ENCODE measurements at places on chromosomes 1 and 21. TPM values are rescaled to one million over a fixed set of nuclear protein-coding genes. Genes with fewer than 3 reads are reported as not detected.

Gene PRAMEF12
- total RNA-seq = not detected

Gene SYT14
- total RNA-seq = 3.3 TPM

Gene SHE
- total RNA-seq = 0.12 TPM

Gene LCE1E
- not detected for total RNA-seq

Gene IBA57
- 4.9 TPM for total RNA-seq

Gene ZMYM1
- 25.6 TPM for total RNA-seq

Gene GOLT1A
- total RNA-seq = not detected

Gene IL6R
- 11.9 TPM for total RNA-seq

Gene G0S2
- 6.6 TPM for total RNA-seq

Gene PCAT6
- total RNA-seq = not detected

Gene RTCA
- 54.5 TPM for total RNA-seq

Gene CNKSR1
- 0.22 TPM for total RNA-seq

Gene EPHB2
- total RNA-seq = 5.2 TPM

Gene ZBTB37
- total RNA-seq = 8.9 TPM

Gene CACNA1S
- total RNA-seq = not detected

Gene GABRD
- total RNA-seq = not detected

Gene SIM2
- under 0.01 TPM for total RNA-seq

Gene GJB5
- total RNA-seq = not detected

Gene SPOCD1
- 71.4 TPM for total RNA-seq

Gene TMEM82
- total RNA-seq = not detected

Gene TTC34
- 0.12 TPM for total RNA-seq

Gene DMRTB1
- total RNA-seq = not detected

Gene MYOG
- total RNA-seq = not detected

Gene CD247
- not detected for total RNA-seq

Gene ELOA
- 21.7 TPM for total RNA-seq

Gene SLC9C2
- total RNA-seq = not detected

Gene NID1
- 113 TPM for total RNA-seq

Gene LENEP
- total RNA-seq = not detected

Gene SLAMF7
- not detected for total RNA-seq

Gene S100A8
- not detected for total RNA-seq

Gene CELA2B
- total RNA-seq = not detected

Gene LEFTY2
- not detected for total RNA-seq

Gene SCNM1
- total RNA-seq = 23.9 TPM

Gene SMIM1
- 0.55 TPM for total RNA-seq

Gene SDHB
- 159 TPM for total RNA-seq

Gene PPFIA4
- total RNA-seq = 10.1 TPM

Gene ANKRD45
- 1.1 TPM for total RNA-seq

Gene EPB41
- total RNA-seq = 15.9 TPM

Gene GRHL3
- not detected for total RNA-seq

Gene CYYR1
- 0.12 TPM for total RNA-seq

Gene CD1D
- 0.25 TPM for total RNA-seq

Gene OLIG2
- total RNA-seq = not detected

Gene LAMC2
- 1.4 TPM for total RNA-seq

Gene DAB1
- total RNA-seq = 0.12 TPM

Gene WNT9A
- 0.77 TPM for total RNA-seq

Gene PIGK
- 48.4 TPM for total RNA-seq

Gene AADACL3
- total RNA-seq = not detected

Gene A3GALT2
- not detected for total RNA-seq
